ENCODE measurements at places on chromosomes 6 and 20.

GRCh38 chr6:117547688-117548621, 54.4 kb downstream of the GOPC start:
- DNase-seq: no peak
- H3K27ac ChIP-seq: no peak overlapping the region
- H3K27me3 ChIP-seq: peaks cover 6% of the 10 kb centered on the region

DNA sequence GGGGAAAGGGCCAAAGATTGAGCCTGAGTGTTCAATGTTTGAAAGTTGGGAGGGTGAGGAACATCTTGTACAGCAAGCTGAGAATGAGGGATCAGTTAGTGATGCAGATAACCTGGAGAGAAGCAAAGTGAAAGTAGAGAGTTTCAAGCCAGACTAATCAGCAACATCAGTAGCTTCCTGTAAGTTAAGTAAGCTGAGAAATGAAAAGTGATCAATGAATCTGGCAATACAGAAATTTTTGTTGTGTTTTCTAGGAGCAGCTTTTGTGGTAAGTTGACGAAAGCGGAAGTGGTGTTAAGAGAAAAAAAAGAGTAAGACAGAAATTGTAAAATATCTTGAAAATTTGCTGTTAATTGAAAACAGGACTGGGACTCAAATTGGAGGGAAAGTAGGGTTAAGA, 855.5 kb upstream of the MAP3K7 start:
- no peak for DNase-seq
- H3K4me3 ChIP-seq: no peak overlapping the region
- H3K36me3 ChIP-seq: no peaks in the 10 kb centered on the region
- no peaks in the 10 kb centered on the region for H3K4me1 ChIP-seq
- no peaks in the 10 kb centered on the region for H3K27me3 ChIP-seq

DNA sequence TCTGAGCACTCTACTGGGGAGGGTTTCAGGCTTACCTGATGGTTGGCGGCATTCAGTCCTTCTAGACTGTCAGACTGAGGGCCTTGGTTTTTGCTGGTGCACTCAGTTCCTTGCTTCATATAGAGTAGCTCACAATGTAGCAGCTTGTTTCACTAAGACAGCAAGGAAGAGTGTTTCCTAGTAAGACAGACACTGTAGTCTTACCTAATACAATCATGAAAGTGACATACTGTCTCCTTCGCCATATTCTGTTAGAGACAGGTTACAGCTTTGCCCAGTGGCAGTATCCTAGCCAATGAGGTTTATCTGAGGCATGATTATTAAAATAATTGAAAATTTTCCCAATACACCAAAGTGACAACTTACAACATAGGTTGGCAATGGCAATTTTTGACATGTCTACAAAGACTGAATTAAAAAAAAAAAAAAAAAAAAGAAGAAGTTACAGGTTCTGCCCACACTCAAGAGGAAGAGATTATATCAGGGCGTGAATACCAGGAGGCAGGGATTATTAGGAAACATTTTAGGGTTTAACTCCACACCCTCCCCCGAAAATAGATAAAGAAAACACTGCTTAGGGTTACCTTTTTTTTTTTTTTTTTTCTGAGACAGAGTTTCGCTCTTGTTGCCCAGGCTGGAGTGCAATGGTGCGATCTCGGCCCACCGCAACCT, 66.8 kb downstream of the SCAND1 start:
- peaks cover 10% of the 10 kb centered on the region for H3K4me1 ChIP-seq
- DNase-seq: no peak

GRCh38 chr6:116682334-116682712, 1.3 kb downstream of the KPNA5 start:
- H3K4me3 ChIP-seq: peak overlapping the region; percentile 91
- peak; percentile 17 for DNase-seq
- peak overlapping the region; percentile 93 for H3K27ac ChIP-seq
- H3K27me3 ChIP-seq: no peaks in the 10 kb centered on the region

GRCh38 chr20:11924923-11925322, 7.2 kb downstream of the BTBD3 start:
- H3K27ac ChIP-seq: no peak overlapping the region
- no peaks in the 10 kb centered on the region for H3K27me3 ChIP-seq
- no peak overlapping the region for H3K4me3 ChIP-seq
- H3K4me1 ChIP-seq: no peaks in the 10 kb centered on the region
- DNase-seq: no peak
- no peaks in the 10 kb centered on the region for H3K36me3 ChIP-seq

DNA sequence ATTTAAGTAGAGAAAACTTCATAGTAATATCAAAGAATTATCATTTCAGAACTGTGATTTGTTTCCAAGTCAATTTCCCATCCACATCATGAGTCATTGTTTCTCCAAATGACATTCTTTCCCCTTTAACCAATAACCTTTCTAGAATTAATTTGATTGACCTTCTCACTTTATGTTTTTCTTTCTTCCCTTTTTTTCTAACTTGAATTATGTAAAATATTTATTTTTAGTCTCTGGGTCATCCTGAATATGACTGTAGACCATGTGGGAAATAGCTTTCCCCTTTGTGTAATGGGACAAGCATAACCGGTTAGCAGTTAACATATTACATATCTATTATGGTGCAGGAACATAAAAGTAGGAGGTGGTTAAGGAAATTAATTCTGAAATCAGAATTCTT, 291.1 kb downstream of the GJA1 start:
- no peak overlapping the region for H3K4me3 ChIP-seq
- no peaks in the 10 kb centered on the region for H3K27me3 ChIP-seq
- H3K4me1 ChIP-seq: no peaks in the 10 kb centered on the region
- DNase-seq: no peak
- no peak overlapping the region for H3K27ac ChIP-seq

DNA sequence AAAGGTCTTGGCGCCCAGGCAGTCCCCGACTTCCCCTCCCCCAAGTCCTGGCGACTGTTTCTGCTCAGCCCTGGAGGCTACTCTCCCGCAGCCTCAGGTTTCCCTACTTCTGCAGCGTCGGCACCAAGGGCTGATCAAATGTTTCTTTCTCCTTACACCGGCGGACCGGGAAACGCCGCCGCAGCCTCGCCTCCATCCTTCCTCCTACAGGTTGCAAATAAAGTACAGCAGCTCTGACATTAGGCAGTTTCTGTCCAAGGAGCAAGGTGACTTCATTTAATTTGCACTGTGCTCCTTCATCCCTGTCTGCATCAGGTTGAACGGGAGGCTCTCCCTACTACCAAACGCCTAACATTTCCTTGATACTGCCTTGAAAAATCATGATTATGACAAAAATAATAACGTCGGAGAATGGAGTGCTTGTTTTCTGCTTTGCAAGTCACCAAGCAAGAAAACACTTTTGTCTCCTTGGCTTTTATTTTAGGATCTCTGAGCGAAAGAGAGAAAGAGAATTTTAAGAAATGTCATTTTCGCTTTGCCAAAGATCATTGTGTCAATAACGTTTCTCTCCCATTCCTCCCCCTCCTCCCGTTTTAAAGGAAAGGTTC, 1.0 kb downstream of the CLIC5 start:
- peaks cover 2% of the 10 kb centered on the region for H3K27me3 ChIP-seq
- H3K4me3 ChIP-seq: peak overlapping the region; percentile 95
- no peak for DNase-seq
- no peaks in the 10 kb centered on the region for H3K36me3 ChIP-seq

- no peak overlapping the region for H3K27ac ChIP-seq
- H3K36me3 ChIP-seq: no peaks in the 10 kb centered on the region
- DNase-seq: no peak
- H3K27me3 ChIP-seq: peaks cover 13% of the 10 kb centered on the region
- no peak overlapping the region for H3K4me3 ChIP-seq
- peaks cover 18% of the 10 kb centered on the region for H3K4me1 ChIP-seq
Observed at GRCh38 chr6:5089481-5090438, 4.6 kb downstream of the PPP1R3G start.

DNA sequence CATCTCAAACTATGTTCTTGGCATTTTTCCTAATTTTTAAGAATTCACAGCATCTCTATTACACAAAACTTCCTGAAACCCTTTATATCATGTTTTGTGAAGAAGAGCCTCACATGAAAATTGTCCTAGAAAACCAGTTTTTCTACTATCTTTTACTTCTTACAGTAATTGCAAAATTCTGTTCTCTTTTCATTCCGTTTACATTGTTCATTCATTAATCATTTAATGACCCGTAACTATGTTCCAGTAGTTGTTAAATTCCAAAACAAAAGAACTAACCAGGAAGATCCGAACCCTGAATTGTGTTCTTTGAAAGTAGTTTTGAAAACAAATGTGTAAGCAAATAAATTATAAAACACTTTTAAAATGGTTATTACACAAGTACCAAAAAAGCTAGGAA, 597.0 kb downstream of the EYS start:
- H3K4me1 ChIP-seq: no peaks in the 10 kb centered on the region
- no peaks in the 10 kb centered on the region for H3K27me3 ChIP-seq
- no peak for DNase-seq
- H3K27ac ChIP-seq: no peak overlapping the region

GRCh38 chr20:23776067-23776771, 25.5 kb upstream of the CST1 start:
- no peak overlapping the region for H3K27ac ChIP-seq
- peaks cover 6% of the 10 kb centered on the region for H3K27me3 ChIP-seq
- DNase-seq: no peak
- H3K4me3 ChIP-seq: no peak overlapping the region

- no peaks in the 10 kb centered on the region for H3K36me3 ChIP-seq
- peak within 1 kb of the TSS; percentile 80 for H3K4me3 ChIP-seq
Observed at GRCh38 chr20:38165089-38165965, at the start of gene TGM2. TSS of gene TGM2 (minus strand) at chr20:38165270. CDS start at chr20:38165198, 72 bp downstream.

- H3K27me3 ChIP-seq: no peaks in the 10 kb centered on the region
- DNase-seq: no peak
- peaks cover 5% of the 10 kb centered on the region for H3K36me3 ChIP-seq
- peak overlapping the region; percentile 15 for H3K27ac ChIP-seq
- H3K4me1 ChIP-seq: peaks cover 47% of the 10 kb centered on the region
Observed at GRCh38 chr6:149337320-149337719, 19.8 kb downstream of the TAB2 start.

GRCh38 chr6:156080371-156080770, 624.7 kb upstream of the NOX3 start:
- H3K36me3 ChIP-seq: no peaks in the 10 kb centered on the region
- no peak overlapping the region for H3K4me3 ChIP-seq
- no peak for DNase-seq
- H3K27me3 ChIP-seq: no peaks in the 10 kb centered on the region
- no peak overlapping the region for H3K27ac ChIP-seq

Measured in memory B cell (primary cell).